ENCODE measurements at places on chromosomes 4 and X.

DNA sequence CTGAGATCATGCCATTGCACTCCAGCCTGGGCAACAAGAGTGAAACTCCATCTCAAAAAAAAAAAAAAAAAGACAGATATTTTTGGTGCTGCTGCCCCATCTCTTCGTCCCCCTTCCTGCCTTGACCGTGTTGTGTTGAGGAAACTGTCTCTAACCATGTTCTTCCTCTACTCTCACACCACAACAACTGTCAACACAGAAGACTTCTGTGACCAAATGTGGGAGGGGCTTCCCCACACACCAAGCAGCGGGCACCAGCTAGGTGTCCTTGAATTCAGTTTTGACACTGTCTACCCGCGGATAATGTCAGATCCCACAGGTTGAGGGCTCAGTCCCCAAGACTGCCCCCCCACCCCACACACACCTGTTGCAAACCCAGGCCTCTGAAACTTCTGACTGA is 104.7 kb upstream of the BCOR start:
- DNase-seq = no peak

DNA sequence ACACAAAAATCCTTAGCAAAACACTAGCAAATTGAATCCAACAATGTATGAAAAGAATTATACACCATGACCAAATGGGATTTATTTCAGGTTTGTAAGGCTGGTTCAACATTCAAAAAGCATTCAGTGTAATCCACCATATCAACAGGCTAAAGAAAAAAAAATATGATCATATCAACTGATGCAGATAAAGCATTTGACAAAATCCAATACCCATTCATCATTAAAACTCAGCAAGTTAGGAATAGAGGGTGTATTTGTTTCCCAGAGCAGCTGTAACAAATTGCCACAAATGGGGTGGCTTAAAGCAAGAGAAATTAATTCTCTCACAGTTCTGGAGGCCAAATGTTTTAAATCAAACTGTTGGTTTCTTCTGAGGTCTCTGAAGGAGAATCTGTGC is 10.7 kb downstream of the VSIG1 start:
- no peak for DNase-seq

DNA sequence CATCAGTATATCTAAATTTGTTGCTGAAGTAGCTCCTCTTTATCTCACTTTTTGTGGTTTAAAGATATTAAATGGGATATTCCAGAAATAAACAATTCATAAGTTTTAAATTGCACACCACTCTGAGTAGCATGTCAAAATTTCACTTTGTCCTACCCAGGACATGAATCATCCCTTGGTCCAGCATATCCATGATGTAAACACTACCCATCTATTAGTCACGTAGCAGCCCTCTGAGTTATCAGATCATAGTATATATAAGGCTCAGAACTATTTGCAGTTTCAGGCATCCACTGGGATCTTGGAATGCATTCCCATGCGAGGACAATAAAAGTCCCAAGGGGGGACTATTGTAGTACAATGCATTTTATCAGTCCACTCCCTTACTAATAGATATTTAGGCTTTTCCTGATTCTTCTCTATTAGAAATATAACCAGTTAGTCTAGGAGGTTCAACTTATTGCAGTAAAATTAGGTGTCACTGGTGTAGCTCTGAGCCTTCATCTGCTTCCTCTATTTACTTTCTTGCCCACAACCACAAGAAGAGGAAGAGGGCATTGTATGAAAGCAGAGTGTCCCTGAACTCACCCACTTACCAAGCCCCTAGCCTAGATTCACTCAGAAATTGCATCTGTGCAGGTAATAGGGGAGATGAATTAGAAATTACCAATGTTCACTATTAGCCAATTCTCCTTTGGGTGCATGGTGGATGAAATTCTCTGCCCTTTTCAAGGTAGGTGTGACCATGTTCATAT is 409.8 kb upstream of the GALNT7 start:
- no peak for DNase-seq

GRCh38 chr4:6918338-6918737 is 8.7 kb downstream of the TBC1D14 start:
- peak; percentile 56 for DNase-seq

- no peak for DNase-seq
Observed at GRCh38 chrX:45598861-45599260, 398.2 kb upstream of the DIPK2B start.

- peak; percentile 34 for DNase-seq
Observed at GRCh38 chr4:129362691-129363274, 266.8 kb downstream of the C4orf33 start.

GRCh38 chrX:48784726-48785125 is 1.7 kb upstream of the GATA1 start:
- no peak for DNase-seq

- DNase-seq = no peak
Observed at GRCh38 chrX:153992180-153992579, 19.6 kb downstream of the TMEM187 start.

DNA sequence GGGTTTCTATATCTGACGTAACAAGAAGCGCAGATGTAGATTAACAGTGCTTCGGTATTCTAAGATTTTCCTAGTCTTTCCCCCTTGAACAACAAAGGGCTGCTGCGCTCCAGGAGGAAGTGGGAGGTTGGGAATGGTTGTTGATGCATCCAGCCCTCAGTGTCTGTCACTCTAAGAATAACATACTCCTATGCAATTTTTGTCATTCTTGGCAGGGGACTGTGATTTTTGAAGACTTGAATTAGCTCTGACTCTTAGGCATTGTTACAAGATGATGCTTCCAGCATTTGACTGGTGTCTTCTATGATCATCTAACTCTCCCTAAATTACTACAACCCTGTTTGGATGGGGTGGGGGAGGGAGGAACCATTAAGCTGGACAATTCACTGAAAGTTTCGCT is 394.2 kb downstream of the ARHGAP24 start:
- DNase-seq = no peak

GRCh38 chrX:3216581-3217180 is 129.8 kb downstream of the MXRA5 start:
- DNase-seq = no peak

DNA sequence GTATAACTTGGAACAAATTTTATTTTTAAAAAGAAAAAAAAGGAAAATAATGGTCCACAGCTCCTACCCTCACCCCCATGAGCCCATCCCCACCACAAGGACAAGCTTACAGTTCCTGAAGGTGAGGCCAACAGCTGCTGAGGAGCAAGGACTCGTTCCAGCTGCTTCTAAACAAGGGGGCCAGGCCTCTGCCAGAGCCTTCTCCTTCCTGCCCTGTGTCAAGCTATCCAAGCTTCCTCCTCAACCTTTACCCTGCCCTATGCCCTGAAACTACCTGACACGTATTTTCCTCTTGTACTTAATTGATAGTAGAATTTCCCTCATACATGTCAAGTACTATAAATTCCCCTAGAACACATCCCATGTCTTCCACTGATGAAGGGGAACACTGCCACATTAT is 8.8 kb downstream of the SH3D19 start:
- DNase-seq = no peak

DNA sequence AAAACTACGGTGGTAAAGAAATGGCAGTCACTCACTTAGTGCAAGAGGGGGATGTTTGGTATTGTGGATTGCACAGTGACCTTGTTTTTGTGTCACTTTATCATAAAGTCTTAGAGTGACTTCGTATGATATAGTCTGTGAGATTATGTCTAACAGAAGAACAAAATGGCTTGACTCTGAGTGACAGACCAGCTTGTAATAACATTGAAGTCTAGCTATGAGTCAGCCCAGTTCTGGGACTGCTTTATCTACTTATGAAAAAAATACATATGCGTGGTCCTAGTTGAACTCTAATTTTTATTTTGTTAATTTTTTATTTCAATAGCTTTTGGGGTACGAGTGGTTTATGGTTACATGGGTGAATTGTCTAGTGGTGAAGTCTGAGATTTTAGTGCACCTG is 20.0 kb downstream of the DCLK2 start:
- DNase-seq = no peak

DNA sequence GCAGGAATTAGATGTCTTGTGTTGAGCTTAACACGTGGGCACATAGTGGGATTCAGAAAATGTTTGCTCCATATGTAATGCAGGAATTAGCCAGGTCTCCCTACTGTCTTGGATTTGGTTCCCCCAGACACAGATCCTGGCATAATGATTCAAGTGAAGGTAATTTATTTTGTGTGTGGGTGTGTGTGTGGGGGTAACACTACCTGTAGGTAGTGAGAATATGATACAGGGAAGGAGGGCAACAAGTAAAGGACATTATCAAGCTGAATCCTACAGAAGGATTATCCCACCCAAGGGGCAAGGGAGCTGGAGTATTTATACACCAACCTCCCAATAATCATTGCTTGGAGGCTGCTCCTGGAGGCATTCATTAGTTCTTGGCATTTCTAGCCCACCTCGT is 101.4 kb downstream of the NHS start:
- DNase-seq = no peak

- DNase-seq = no peak
Observed at GRCh38 chrX:64182208-64182607, 23.3 kb downstream of the AMER1 start.

- DNase-seq = no peak
Observed at GRCh38 chr4:177681902-177682301, 239.7 kb upstream of the AGA start.

DNA sequence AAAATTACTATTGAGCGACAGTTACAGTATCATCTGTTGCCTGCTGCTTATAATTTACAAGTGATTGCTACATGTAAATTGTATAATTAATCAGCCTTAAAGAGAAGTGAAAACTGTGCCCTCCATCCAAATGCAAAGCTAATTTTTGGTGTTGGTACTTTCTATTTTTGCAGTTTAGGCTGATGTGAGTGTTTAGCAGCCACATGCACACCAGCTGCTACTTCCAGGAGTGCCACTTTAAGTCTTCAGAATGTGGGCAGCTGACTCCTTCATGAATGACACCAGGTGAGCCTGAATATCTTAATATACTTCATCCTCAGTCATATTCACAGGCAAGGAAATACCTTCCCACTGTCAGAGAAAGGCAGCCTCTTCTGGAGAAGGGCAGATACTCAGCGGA is 149.8 kb upstream of the RASGEF1B start:
- no peak for DNase-seq

DNA sequence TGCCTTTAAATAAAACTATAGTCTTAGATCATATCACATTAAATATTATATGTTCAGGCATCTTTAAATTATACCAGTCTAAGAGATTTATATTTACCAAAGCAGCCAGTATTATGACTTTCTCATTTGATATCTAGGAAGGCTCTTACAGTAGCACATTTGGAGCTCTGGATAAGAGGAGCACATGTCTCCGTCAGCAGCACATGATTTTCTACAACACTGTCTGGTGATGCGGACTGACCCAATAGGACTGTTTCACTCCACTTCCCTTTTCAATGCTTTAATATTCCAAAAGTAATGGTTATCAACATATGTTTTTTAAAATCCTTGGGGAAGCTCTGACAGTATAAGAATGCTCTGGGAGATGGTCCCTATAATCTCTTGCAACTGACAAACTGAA is 61.5 kb downstream of the HAUS3 start:
- DNase-seq = no peak

- no peak for DNase-seq
Observed at GRCh38 chrX:150361070-150361776, 1.9 kb upstream of the MAMLD1 start.

DNA sequence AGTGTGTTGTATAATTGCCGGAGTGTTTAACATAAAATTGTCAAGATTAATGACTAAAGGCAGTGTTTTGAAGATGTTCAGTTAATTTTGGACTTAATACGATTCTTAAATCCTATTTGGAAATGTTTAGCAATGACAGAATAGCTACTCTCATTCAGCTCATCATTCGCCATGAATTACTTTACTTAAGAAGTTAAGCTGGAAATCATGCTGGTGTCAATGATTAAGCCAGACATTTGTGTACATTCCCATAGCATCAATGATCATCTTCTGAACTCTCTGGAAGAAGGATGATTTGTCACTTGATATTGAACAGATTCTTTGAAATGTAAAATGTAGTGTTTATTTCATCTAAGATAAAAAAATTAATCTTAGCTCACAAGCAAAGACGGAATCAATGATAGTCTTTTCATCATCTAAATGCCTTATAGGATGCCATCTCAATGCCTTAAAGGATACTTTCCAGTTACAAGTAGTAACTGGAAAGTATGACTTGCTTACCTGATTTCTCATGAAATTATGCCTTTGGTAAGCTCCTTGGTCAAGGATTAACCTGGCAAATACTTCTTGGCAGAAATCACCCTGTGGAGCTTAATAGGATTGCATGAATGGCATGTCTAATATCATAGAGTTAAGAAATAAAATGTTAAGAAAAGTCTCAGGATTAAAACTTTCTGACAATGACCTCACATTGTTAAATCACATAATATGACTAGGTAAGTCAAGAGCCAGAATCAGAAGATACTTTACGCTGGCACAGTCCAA is 515.5 kb upstream of the AGA start:
- DNase-seq = no peak
